ENCODE measurements at places on chromosomes 4 and X. TPM values are rescaled to one million over a fixed set of nuclear protein-coding genes. Genes with fewer than 3 reads are reported as not detected.

The PNCK gene
- total RNA-seq: 0.37 TPM

The FGF2 gene
- total RNA-seq: 53.6 TPM

The UGT2B11 gene
- 0.12 TPM for total RNA-seq

The RAI2 gene
- 0.14 TPM for total RNA-seq

The RRH gene
- total RNA-seq: not detected

The SSX3 gene
- total RNA-seq: not detected

The ITM2A gene
- total RNA-seq: not detected

The MAGEE1 gene
- 4.9 TPM for total RNA-seq

The CT55 gene
- not detected for total RNA-seq

The CXCR3 gene
- total RNA-seq: 0.16 TPM

The CT83 gene
- not detected for total RNA-seq

The SLC38A5 gene
- total RNA-seq: 0.34 TPM

The ENAM gene
- not detected for total RNA-seq

The TECRL gene
- total RNA-seq: not detected

The MUC7 gene
- not detected for total RNA-seq

The RP2 gene
- 10.4 TPM for total RNA-seq

The PNMA6F gene
- not detected for total RNA-seq

The PLP1 gene
- not detected for total RNA-seq

The GLRA3 gene
- not detected for total RNA-seq

The FAM13A gene
- total RNA-seq: 5.4 TPM

The NPY5R gene
- total RNA-seq: not detected

The STPG2 gene
- not detected for total RNA-seq

The MYOZ2 gene
- total RNA-seq: not detected

The CXCL6 gene
- not detected for total RNA-seq

The GNRHR gene
- total RNA-seq: not detected

The WWC2 gene
- total RNA-seq: 14.9 TPM

The MAGEA9B gene
- total RNA-seq: not detected

The PALLD gene
- 53.9 TPM for total RNA-seq

The FRMPD4 gene
- 0.03 TPM for total RNA-seq

The GPR143 gene
- 0.12 TPM for total RNA-seq

The CSN1S1 gene
- not detected for total RNA-seq

The SCML2 gene
- total RNA-seq: 8.1 TPM

The CCDC120 gene
- 3.4 TPM for total RNA-seq

The KCNE5 gene
- 0.09 TPM for total RNA-seq

The DNAAF6 gene
- total RNA-seq: not detected

The SLC6A14 gene
- total RNA-seq: not detected

The RTL9 gene
- total RNA-seq: 0.05 TPM

The LEF1 gene
- total RNA-seq: 0.17 TPM

The GRIA2 gene
- total RNA-seq: not detected

The FAT4 gene
- total RNA-seq: 1.4 TPM

The PSAPL1 gene
- total RNA-seq: 0.10 TPM

The MAGED4B gene
- total RNA-seq: 6.9 TPM

The PI4K2B gene
- 7.8 TPM for total RNA-seq

The COQ2 gene
- total RNA-seq: 20.4 TPM

The NXF2 gene
- not detected for total RNA-seq

The VCX gene
- total RNA-seq: not detected

The KIAA1210 gene
- not detected for total RNA-seq

The GAGE12E gene
- not detected for total RNA-seq

The MPP1 gene
- 16.7 TPM for total RNA-seq

The TRMT10A gene
- 6.9 TPM for total RNA-seq

The LRAT gene
- total RNA-seq: 0.30 TPM

The LGI2 gene
- total RNA-seq: 0.11 TPM

The IL15 gene
- 12.5 TPM for total RNA-seq

The LNX1 gene
- not detected for total RNA-seq

The CITED1 gene
- total RNA-seq: 1.8 TPM

The CRMP1 gene
- total RNA-seq: 3.2 TPM

The P2RY4 gene
- not detected for total RNA-seq

The MGAT4D gene
- not detected for total RNA-seq

All from A549 treated with CORT108297 at 1 μM for 4 hours (cell line).